ENCODE measurements at places on chromosomes 7 and 10.

DNA sequence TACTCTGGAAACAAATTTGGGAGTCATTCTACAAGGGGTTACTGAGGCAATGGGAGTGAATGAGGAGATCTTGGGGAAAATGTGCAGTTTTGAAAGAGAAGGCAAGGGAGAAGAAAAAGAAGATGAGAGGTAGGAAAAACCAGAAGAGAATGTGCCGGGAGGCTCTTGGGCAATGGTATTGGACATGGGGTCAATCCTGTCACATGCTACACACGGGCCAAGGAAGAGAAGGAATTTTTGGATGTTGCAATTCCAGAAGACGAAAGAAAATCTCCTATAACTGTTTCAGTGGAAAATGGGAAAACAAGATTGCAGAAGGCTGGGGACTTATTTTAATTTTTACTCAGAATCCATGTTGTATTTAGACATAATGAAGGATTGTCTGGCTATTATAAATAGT lies 615.0 kb downstream of the PHTF2 start:
- DNase-seq = no peak

DNA sequence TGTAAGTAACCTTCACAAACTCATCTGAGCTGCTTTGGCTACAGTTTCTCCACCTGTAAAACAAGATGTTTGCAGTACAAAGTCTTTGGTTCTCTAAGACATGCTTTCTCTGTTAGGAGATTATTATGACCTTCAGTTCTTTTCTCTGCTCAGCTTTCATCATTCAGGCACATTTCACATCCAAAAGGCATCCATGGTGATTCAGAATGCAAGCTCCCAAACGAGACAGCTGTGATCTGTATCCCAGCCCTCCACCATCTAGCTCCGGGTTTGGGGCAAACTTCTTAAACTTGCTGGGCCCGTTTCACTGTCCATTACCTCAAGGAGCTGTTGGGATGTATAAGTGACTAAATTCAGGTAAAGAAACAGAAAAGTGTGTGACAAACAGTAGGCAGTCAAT lies 95.8 kb upstream of the COL1A2 start:
- no peak for DNase-seq

DNA sequence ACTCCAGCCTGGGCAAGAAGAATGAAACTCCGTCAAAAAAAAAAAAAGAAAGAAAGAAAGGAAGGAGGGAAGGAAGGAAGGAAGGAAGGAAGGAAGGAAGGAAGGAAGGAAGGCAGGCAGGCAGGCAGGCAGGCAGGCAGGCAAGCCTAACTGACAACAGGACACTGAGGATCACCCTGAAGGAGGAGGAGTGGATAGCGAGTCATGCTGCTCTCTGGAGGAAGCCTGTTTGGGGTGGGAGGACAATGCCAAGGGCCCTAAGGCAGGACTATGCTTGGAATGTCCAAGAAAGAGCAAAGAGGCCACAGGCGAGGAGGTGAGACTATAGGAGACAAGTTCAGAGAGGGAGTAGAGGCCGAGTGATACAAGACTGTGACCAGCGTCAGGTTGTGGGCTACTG lies 107.0 kb upstream of the PARD3 start:
- DNase-seq = no peak

DNA sequence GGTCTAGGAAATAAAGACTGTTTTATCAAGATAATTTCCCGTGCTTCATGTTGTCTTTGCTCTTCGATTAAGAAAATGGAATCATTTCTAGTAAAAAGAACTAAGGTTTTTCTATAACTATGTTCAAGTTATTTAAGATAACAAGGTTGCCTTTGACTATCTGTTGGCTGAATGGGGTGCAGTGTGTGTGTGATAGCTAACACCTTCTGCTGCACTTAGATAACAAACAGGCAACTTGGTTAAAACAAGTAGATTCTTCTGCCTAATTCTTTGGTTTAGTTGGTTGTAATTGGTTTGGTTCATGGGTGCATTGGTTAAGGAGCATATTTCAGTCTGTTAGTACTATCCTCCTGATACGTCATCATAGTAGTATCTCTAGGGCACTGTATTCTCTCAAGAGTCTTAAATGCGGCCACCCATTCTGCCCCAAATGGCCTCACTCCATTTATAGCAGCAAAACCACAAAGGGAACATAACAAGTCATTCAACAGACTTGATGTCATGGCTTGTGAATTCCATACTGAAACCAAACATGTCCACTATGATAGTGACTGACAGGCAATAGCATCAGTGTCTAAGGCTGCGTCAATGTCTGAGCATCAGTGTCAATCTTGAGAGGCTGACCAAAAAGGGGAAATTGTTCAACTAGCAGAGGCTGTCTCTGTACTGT lies 55.7 kb downstream of the CCDC3 start:
- DNase-seq = no peak

DNA sequence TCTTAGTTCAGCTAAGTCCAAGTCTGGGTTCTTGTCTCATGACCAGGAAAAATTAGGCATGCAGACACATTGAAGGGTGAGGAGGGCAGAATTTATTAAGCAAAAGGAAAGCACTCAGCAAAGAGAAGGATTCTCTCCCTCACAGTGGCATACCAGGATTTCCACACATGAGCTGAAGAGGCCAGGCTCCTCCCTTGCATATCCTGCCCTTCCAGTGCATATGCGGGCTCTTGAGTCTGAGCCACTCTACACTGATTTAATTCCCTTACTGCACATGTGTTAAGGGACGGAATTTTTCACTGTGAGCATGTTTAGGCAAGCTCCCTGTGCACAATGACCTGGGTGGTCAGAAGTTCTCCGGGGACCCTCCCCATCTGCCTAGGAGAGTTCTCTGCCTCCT lies 652.7 kb upstream of the POM121L12 start:
- DNase-seq = no peak

- no peak for DNase-seq
Measured at GRCh38 chr7:25408012-25408687, 179.9 kb upstream of the NPVF start.

DNA sequence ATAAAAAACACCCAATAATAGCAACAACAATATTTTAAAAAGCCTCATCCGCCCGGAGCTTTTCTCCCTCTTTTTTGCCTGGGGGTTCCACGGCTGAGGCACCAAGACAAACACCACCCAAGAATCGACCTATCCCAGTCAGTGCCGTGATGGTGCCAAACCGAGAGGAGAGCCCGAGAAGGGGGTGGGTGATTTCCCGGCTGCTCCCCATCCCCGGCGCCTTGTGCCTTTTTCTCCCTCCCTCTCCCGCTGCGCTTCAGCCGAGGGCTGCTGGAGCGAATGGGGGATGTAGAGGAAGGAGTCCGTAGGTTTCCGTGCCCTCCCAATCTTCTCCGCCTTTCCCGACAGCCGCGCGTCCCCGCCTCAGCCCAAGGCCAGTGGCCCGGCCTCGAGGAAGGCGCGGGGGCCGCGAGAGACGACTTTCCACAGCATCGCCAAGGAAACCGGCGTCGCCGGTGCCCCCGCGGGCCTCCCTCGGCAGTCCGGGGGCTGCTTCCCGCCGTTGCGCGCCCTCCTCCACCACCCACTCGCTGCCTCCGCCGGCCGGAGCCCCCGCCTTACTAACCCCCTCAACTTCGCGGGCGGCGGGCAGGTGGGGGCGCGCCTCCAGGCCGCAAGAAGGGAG lies 1.3 kb downstream of the EGR2 start:
- no peak for DNase-seq

DNA sequence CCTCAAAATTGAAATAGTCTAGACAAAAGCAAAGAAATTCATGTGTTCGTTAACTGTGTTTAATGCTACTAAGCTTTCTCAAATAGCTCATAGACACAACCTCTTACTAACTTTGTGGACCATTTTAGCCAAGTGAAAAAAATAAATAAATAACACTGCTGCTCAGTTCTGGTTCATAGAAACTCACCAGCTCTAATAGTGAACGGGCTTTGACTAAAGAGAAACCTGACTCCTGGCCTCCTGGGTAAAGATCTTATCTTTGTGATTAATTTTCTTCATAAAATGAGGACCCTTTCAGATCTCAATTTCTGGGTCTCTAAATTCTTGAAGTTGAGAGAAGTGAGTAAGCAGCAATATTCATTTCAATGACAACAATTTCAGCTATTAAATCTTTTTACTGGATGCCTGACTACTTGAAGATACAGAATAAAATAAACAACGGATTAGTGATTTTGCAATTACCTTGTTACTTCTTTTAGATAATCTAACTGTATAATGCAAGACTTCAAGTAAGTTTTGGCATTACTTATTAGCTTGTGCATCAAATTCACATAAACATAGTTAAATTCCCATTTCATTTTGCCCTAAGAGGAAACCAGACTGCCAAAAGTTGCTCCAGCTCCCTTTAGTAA lies 3.1 kb downstream of the CADPS2 start:
- no peak for DNase-seq

GRCh38 chr7:158649279-158649678 lies 55.3 kb downstream of the NCAPG2 start:
- no peak for DNase-seq

DNA sequence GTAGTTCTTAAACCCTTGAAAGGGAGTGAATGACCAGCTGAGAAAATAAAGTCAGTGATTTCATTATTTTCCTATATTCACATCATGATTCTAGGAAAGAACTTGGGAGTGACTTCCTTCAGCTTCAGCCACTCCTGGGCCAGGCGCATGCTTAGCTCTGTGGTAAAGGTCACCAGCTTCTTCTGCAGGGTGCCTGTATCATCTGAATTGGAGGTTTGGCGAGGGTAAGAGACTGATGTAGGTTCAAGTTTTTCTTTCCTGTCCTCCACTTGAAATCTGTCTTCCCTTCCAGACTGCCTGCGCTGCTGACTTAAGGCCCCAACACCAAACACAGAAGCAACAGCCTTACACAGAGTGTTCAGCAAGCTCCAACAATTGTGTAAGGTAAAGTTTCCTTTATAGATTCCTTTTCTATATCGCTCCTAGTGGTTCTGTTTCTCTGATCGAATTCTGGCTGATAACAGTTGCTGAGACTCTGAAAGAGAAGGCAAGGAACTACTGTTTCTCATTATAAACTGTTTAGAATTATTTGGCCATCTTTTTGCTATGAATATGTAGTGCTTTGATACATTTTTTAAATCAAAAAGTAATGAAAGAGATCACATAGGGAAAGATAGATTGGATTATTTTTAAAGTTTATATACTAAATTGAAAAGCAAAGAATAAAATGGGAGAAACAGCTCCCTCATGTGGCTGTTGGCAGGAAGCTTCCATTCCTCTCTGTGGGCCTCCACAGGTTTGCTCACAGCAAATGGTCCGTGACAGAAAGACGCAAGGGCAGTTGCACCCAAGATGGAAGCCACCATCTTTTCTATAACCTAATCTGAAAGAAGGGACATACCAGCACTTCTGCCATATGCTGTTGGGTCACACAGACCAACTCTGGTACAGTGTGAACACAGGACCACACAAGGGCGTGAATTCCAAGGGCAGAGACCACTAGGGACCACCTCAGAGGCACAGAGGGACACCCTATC lies 14.0 kb downstream of the GATAD1 start:
- DNase-seq = no peak

GRCh38 chr10:122204691-122205489 lies 66.2 kb upstream of the BTBD16 start:
- no peak for DNase-seq

GRCh38 chr7:25007668-25008067 lies 27.7 kb upstream of the OSBPL3 start:
- no peak for DNase-seq

DNA sequence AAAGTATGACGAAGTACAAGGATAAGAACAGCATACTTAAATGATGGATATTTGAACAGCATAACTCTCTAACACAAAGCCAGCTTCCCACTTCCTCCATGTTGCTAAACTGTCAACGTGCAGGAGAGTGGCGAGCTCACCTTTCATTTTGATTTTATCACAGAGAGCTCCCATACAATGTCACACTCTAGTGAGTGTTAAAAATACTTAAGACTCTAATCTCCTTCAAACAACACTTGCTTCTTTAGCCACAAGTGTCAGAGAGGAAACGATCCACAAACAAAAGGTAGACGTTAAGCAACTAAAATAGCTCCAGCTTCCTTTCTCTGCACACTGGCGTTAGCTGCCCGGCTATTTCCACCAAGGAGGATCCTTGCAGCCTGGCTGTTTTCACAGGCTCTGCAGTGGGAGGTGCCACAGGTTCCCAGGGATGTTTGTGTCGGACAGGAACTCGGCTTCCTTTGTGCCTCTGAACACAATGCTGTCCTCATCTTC lies 194.6 kb downstream of the COBL start:
- DNase-seq = no peak

DNA sequence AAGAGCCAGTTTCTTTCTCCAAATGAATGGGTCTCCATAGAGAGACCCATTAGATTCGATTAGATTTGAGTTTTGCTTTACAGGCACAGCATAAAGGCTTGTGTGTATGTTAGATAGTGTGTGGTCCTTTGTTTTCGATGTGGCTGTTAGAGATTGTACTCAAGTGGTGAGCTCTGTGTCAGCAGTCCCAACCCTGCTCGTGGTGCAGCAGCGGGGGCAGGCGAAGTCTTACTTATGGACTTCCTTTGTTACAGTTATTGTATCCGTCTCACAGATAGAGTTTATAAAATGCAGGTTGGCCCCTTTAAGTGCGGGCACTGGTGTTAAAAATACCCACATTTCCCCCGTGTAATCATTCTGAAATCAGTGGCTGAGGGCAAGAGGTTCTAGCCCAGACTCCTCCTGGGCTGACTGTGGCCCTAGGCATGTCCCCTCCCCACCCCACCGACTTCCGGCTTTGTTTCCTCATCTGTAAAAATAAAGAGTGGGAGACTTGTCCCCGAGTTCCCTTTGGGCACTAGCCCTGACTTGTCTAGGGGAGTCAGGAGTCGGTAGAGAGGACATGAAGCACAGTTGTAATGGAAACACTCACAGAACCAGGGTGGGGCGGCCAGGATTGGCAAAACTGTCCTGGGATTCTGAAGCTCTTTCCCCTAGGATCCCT lies 28.6 kb downstream of the MTURN start:
- DNase-seq = no peak

DNA sequence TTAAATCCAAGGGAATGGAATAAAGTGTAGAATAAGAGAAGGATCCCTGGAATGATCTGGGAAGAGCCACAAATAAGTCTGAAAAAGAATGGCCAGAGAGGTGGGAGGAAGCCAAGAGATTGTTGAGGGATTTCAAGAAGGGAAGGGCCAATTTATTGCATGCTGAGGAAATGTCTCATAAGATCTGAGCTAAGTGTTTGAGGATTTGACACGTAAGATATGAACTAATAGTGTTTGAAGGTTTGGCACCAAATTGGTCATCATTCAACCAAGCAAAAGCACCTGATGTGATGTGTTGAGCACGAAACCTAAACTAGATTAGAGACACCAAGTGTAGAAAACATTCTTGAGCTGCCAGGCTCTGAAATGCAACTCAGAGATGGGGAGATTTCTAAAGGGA lies 97.9 kb downstream of the TSPAN12 start:
- DNase-seq = no peak
